Stimulated activated CD8-positive, alpha-beta memory T cell treated with anti-CD3 and anti-CD28 coated beads, Interleukin-15, amount 100 ng/mL, for 24 hours (primary cell): ENCODE measurements at places on chromosomes 3 and 15.

GRCh38 chr3:60669636-60670035, 581.6 kb downstream of the FHIT start:
- DNase-seq, result no peak

- no peak for DNase-seq
These were observed 4.9 kb downstream of the EPB42 start for GRCh38 chr15:43215961-43216360.

DNA sequence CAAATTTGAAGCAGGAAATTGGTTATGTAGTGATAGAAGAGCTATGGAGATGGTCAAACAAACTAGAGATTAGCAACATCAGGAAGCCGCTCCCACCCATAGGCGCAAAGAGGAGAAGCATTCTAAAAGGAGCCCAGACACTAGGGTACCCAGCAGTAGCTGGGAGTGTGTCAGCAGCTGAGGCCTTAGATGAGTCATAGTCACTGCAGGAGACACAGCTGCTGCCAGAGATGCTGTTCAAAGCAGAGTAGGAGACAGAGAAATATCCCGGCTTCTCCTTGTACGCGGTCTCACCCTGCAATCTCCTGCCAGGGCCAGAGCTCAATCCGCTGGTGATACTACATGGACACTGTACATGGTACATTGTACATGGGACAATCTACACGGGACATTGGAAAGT, 61.9 kb downstream of the VGLL3 start:
- DNase-seq, result no peak

GRCh38 chr3:94524102-94524919, 461.4 kb downstream of the NSUN3 start:
- no peak for DNase-seq

GRCh38 chr15:74816624-74817369, 4.2 kb downstream of the LMAN1L start:
- no peak for DNase-seq
